ENCODE measurements at places on chromosomes 7 and 10.

- no peak for DNase-seq
Measured at GRCh38 chr7:107384025-107384424, 85.8 kb upstream of the GPR22 start.

DNA sequence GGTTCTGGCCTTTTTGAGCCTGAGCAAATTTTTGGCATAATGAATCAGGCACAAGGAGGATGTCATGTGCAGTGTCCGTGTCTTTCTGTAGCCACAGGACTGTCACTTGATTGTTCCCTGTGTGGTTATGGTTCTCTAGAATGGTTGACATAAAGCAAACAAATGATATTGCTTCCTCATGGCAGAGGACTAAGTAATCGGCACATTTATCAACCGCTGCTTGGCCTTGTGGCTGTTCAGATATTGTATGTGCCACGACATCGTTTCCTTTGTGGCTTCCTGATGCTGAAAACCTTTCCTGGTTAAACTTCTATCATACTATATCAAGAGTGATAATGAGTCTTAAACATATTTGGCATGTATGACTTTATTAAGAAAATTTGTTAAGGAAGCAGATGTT is 598.8 kb downstream of the SUGCT start:
- no peak for DNase-seq

- DNase-seq: no peak
Measured at GRCh38 chr7:31423994-31424393, 83.5 kb upstream of the NEUROD6 start.

DNA sequence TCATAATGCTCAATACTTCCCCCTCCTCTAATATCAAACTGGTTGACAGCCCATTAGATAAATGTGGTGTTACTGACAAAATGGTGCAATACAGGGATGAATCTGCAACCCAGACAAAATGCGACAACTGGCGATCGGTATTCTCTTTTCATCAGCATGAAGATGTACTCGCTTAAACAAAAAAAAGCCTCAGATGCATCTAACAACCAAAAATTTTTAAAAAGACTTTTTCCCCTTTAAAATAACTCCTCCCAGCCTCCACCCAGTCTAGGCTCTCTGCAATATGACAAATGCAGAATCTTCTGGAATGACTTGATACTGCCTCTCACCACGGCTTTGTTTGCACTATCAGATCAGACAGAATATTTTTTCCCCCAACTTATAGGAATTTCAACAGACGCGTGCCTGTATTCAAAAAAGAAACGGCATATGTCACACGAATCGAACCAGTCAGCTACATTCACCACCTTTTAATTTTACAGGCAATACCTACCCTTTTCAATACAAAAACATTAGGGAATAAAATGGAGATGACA is 1.2 kb downstream of the YWHAG start:
- no peak for DNase-seq

GRCh38 chr10:119526621-119527592 is 15.6 kb downstream of the RGS10 start:
- DNase-seq: no peak

DNA sequence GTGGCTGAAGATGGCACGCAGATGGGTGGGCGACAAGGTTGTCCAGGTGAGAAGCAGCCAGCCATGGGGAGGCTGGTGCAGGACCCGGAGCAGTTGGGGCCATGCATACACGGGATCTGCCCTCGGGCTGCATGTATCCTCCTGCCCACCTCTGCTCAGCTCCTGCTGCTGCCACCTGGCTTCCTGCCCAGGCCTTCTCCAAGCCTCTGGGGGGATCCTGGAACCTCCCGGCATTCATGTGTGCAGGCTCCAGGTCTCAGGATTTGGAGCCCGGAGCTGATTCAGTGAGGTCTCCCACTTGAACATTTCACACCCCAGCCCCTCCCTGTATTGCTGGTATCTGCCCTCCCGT is 27.0 kb downstream of the PDGFA start:
- DNase-seq: no peak

DNA sequence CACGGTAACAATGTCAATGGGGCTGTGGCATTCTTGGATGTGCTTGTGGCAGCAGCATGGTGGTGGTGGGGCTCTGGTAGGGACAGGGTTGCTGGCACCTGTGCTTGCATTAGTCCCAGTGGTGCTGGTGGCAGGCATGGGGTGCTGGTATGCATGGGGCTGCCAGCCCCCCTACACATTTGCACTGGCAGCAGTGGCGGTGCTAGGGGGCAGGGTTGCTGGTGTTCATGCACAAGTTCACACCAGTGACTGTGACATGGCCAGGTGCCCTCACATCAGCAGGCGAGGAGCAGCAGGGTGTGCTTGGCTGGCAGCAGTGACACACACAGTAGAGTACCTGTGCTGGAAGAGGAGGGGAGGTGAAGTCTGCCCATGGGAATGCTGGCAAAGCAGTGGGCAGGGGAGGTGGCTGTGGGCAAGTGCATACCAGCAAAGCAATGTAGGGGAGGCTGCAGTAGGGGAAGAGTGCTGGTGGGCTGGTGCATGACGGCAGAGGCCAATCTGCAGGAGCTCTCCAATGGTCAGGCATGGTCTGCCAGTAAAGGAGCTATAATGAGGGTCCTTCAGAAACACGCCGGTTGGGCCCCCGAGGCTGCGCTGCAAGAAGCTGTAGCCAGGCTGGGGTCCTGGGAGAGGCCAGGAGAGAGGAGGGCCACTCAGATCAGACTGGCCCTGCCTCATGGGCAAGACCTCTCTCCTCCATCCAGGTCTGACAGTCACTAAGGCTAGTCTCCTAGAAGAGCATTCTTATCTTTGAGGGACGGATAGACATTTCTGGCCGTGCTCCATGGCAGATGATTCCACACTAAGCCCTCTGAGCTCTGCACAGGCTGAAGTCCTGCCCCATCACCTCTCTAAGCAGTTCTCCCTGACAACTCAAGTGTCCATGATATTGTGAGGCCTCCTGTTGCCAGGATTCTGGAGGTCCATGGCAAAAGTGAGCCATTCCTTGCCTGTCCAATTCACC is 406.4 kb downstream of the SEMA3D start:
- DNase-seq: no peak

DNA sequence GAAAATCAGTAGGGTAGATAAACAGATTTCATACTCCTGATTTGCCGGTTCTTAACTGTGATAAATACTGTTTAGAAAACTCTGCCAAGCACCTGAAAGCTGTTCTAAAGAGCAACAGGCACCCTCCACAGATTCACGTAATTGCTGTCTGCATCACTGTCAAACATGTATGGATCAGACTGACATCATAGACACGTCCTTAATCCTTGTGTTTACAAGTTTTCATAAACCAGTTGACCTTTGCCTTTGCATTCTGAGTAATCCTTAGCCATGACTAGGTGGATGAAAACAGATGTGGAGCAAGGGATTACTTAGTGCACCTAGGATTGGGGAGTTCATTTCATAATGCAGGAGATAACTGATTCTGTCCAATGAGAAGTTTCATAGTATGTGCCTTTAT is 41.6 kb downstream of the SLC39A12 start:
- DNase-seq: no peak

DNA sequence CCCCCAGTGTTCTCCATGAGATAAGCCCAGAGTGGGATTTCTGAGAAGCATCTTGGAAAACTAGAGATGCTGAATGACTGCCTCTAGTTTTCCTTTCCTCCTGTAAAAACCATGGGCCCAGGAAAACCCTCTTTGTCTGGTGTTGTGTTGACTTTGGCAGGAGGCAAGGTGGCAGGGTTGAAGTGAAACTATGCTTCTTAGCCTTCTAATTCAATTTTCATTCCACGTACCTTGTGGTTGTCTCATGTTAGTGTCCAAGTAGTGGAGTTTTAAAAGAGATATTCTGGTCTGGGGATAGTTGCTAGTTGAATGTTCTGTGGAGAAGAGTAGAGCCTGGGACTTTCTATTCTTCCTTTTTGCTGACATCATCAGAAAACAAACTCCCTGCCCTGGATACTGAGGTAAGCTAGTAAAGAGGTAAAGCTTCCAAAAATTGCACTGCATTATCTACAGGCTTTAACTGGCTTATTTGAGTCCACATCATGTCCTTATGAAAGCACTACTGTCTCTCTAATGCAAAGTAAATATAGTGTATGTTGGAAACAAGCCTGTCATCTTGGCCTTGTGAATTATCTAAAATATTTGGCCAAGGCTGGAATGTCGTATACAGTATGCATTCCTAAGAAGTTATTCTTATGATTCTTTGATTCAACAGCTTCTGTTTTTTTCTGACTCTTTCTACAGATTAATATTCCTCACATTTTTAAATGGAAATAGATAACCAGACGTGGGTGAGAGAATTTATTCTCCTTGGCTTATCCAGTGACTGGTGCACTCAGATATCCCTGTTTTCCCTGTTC is at the start of gene OR2F2:
TSS of gene OR2F2 (plus strand) at position 708 of the 800 bp plus-strand sequence. CDS start at position 708, 0 bp downstream.
- no peak for DNase-seq

DNA sequence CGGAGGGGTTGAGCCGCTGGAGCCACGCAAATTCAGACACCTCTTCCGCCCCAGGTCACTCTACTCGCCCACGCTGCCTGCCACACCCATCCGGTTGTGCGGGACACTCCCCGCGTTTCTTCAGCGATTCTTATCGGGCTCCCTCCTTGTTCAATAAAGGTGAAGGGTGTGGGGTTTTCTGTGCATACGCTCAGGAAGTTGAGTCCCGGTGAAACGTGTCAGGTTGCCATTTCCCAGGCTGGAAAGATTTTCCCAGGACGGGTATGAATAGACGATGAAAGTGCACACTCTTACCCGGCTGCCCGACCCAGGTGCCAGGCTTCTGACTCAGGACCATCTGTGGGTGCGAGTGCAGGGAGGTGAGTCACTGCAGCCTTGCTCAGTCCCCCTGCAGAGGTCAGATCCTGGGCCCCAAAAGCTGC is 22.0 kb downstream of the KLF6 start:
- DNase-seq: no peak

DNA sequence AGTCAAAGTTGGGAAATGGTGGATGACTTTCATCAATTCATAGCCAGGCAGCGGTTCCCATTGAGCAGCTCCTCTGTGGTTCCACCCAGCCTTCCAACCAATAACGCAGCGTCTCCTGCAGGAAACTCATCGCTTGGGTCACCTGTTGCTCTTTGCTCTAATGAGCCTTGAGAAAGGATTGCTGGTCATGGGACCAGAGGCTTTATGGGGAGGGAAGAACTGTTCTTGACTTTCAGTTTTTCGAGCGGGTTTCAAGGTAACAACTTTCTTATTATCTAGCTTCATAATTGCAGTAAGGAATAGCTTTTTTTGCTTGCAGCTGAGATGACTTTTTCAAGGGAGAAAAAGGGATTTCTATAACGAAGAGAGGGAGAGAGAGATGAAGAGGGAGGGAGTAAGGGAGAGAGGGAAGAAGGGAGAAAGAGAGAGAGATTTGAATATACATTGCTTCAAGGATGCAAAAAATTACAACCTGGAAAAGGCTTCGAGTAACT is 405 bp upstream of the ENTPD1 start:
- DNase-seq: no peak

GRCh38 chr10:63374991-63375390 is 90.8 kb downstream of the JMJD1C start:
- no peak for DNase-seq

GRCh38 chr10:46525177-46525823 is 31.2 kb downstream of the GPRIN2 start:
- DNase-seq: no peak

DNA sequence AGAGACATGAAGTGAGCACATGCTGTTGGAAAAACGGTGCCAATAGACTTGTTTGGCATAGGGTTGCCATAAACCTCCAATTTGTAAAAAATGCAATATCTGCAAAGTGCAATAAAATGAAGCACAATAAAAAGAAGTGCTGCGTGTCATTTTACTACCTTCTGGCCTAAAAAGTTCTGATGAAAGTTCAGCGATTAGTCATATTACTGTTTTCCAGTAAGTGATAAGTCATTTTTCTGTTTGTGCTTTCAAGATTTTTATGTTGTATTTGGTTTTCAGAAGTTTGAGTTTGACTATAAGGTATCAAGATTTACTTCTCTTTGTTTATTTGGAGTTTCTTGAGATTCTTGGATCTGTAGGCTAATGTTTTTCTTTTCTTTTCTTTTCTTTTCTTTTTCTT is 16.8 kb downstream of the AOAH start:
- DNase-seq: no peak

DNA sequence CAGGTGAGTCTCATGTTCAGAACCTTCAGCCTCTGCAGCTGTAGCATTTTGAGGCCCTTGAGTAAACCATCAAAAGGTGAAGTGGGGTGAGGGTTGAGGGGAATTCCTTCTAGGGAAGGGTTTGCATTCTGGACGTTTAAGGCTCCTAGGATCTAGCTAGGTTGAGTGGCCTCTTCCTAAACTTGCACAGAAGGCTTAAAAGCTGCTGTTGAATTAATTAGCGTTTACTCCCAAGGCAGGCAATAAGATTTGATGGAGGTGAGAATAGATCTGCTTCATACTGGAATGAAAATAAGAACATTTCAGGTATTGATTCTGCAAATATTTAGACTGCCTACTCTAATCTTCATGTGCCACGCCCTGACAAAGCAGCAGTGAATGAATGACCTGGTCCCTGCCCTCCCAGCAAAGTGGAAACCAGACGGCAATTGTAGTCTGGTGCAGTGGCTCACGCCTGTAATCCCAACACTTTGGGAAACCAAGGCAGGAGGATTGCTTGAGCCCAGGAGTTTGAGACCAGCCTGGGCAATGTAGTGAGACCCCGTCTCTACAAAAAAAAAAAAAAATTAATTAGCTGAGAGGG is 11.4 kb upstream of the KPNA7 start:
- DNase-seq: no peak

DNA sequence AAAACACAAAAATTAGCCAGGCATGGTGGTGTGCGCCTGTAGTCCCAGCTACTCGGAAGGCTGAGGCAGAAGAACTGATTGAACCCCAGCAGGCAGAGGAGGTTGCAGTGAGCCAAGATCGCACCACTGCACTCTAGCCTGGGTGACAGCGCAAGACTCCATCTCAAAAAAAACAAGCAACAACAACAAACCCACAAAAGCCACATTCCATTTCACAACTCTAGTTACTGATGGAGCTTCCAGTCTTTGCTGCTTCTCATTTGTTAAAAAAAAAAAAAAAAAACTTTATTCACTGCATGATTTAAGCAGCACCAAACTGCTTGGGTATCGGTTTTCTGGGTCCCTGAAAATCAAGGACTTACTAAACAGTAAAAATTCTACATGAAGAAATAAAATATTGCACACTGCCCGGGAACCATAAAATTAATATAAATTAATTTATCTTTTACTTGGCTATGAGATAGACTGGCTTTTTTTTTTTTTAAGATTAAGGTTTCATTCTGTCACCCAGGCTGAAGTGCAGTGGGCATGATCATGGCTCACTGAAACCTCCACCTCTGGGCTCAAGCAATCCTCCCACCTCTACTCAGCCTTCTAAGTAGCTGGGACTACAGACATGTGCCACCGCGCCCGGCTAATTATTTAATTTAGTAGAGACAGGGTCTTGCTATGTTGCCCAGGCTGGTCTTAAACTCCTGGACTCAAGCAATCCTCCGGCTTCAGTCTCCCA is 42.0 kb downstream of the SRPK2 start:
- DNase-seq: no peak

GRCh38 chr7:19364950-19365349 is 219.7 kb upstream of the FERD3L start:
- no peak for DNase-seq

GRCh38 chr7:94618126-94618525 is 37.8 kb downstream of the SGCE start:
- DNase-seq: no peak

GRCh38 chr7:14596421-14596820 is 306.1 kb downstream of the DGKB start:
- DNase-seq: no peak

- no peak for DNase-seq
Measured at GRCh38 chr10:86001521-86001920, 365.1 kb downstream of the GRID1 start.

GRCh38 chr7:130515315-130516040 is 23.6 kb downstream of the MEST start:
- DNase-seq: no peak

All from stimulated activated CD4-positive, alpha-beta T cell treated with anti-CD3 and anti-CD28 coated beads, Interleukin-4, amount 100 ng/mL, for 48 hours (primary cell).